Retinal pigment epithelial cell (primary cell): ENCODE measurements at places on chromosomes 6 and 20.

- DNase-seq: no peak
These were observed 577 bp downstream of the LSM14B start for GRCh38 chr20:62122654-62123449.

- no peak for DNase-seq
These were observed 791.8 kb upstream of the MANEA start for GRCh38 chr6:94785514-94785913.

DNA sequence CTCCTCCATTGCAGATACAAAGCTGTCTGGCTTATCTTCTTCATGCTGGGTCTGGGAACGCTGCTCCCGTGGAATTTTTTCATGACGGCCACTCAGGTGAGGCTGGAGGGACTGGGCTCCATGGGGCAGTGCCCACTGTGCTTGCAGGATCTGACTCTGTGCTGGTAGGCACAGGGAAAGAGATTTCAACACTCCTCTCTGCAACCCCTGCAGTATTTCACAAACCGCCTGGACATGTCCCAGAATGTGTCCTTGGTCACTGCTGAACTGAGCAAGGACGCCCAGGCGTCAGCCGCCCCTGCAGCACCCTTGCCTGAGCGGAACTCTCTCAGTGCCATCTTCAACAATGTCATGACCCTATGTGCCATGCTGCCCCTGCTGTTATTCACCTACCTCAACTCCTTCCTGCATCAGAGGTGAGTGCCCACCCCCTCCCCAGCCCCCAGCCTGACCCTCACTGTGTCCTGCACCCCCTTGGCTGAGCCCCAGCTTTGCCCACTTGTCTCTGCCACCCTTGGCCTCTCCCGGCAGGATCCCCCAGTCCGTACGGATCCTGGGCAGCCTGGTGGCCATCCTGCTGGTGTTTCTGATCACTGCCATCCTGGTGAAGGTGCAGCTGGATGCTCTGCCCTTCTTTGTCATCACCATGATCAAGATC lies 6.1 kb downstream of the SLC29A1 start:
- no peak for DNase-seq

DNA sequence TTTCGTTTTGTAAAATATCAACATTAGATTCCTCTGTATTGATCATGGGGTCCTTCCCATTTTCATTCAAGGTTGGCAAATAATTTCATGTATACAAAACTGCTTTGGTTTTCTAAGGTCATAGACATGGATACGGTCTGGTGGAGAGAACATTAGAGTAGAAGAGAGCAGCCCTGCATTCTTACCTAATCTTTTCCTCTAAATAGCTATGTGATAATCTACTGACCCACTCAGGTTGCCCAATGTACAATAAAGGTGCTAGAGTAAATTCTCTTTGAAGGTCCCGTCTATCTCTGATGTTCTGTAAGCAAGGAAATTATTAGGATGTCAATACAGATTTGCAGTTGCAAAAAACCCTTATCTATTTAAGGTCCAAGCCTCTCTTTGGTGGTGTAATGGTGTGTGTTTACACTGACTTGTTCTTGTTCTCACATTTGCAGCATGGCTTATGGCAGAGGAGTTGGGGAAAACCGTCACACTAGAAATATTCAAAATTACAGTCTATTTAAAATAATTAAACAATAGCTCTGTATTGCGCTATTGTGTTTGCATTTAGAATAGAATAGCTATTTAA lies 31.2 kb upstream of the NOX3 start:
- no peak for DNase-seq
